ENCODE measurements at places on chromosomes 6 and 20. TPM values are rescaled to one million over a fixed set of nuclear protein-coding genes. Genes with fewer than 3 reads are reported as not detected.

Gene LY6G6F
- total RNA-seq = not detected

Gene WDR27
- total RNA-seq = 80.4 TPM

Gene DNAH8
- not detected for total RNA-seq

Gene TCF19
- total RNA-seq = 11.2 TPM

Gene COL11A2
- 1.3 TPM for total RNA-seq

Gene ADGRF5
- not detected for total RNA-seq

Gene SLPI
- total RNA-seq = not detected

Gene TTLL9
- not detected for total RNA-seq
